ENCODE measurements at places on chromosomes 2 and 18. TPM values are rescaled to one million over a fixed set of nuclear protein-coding genes. Genes with fewer than 3 reads are reported as not detected.
A peak's percentile ranks its signal among the peaks of the same experiment; 100 is the strongest.

- no peak for DNase-seq
Measured at GRCh38 chr18:60147323-60147722, 225.3 kb downstream of the MC4R start.

GRCh38 chr2:192060161-192060560, 134.6 kb downstream of the TMEFF2 start:
- DNase-seq, result no peak

GRCh38 chr2:179177694-179178093, 86.9 kb downstream of the SESTD1 start:
- no peak for DNase-seq

DNA sequence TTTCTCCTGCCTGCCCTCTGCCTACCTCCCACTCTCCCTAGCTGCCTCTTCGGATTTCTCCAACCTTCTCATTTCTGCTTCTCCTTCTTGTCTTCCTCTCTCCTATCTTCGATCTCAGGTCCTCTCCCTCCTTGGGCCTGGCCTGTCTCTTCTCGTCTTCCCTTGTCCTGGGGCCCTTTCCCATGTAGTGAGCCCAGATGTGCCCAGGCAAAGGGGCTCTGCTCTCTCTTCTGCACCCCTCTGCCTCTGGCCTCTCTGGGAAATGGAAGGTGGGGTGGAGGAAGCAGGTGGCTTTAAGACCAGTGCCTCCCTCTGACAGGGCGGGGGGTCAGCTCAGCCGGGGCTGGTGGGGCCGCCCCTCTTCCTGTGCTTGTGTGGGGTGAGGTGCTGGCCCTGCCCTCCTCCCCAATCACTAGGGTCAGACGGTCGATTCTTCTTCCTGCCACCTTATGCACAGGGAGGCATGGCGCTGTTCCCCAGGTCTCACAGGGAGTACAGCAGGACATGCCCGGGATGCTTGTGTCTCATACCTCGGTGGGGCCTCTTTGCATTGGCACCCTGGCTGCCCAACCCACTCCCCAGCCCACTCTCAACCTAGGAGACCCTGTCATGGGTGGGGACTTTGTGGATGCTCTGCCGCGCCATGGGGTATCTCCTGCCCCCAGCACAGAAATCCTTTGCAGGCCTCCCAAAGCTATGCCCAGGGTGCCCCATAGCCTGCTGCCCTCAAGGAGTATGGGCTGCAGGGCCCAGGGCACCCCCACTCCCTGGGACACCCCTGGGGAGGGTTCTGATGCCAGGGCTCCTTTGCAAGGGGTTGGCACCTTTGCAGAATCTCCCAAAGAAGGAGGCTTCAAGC, 213.8 kb upstream of the HAAO start:
- no peak for DNase-seq

Gene CLIP4
- 6.2 TPM for total RNA-seq

Gene CEP192
- total RNA-seq, result 13.4 TPM

- DNase-seq, result no peak
Measured at GRCh38 chr18:35770376-35771014, 189.0 kb downstream of the GALNT1 start.

Gene FBXO36
- total RNA-seq, result 5.0 TPM

DNA sequence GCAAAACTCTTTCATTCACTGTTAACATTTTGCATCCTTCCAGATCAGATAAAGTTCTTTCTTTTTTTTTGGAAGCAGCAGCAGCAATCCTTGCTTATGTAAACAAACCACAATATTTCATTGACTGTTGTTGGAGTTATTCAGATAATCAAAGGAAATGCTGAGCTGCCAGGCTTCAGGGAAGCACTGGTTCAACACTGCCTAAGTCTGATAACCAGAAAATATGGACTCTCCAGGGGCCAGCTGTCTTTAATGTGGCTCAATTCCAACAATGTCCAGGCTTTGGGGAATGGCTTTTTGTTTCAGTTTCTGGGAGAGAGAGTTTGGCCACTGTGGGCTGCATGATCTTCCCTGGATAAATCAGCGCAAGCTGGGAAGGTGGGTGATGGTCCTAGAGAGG, 354.3 kb downstream of the AKAIN1 start:
- no peak for DNase-seq

Gene SMC6
- 16.1 TPM for total RNA-seq

DNA sequence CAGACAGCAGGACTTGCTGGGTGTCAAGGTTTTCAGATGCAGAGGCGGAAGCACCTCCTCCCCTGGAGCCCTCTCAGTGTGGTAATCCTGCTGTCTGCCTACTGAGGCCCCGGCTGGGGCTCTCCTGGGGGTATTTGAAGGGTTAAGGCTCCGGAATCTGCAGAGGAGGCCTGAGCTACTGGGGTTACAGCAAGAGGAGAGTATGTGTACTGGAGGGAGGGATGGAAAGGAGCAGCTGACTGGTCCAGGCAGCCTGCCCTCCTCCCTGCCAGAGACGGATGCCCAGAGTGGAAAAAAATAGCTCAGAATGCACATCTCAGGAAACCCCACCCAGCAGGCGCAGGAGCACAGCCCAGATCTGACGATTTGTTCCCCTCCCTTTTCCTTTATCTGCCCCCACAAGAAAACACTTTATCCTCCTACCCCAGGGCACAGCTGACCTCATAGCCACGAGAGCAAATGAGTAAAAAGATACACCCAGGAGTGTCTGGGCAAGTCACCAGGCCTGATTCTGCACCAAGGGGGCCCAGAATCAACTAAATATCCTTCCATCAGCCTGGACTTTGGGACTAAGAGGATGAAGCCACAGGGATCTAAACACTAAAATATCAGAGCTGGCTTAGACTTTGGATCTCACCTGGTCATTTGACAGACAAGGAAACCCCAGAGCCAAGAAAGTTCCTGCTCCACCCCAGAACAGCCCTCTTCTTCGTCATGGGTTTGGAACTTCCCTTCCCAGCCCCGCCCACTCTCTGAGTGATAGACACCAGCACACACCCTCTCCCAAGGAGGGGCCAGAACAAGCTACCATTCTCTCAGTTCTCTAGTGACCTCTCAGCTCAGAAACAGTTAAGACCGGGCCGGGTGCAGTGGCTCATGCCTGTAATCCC, 5.5 kb downstream of the TMBIM1 start:
- DNase-seq, result peak; percentile 97

Gene DLGAP1
- total RNA-seq, result 17.3 TPM

DNA sequence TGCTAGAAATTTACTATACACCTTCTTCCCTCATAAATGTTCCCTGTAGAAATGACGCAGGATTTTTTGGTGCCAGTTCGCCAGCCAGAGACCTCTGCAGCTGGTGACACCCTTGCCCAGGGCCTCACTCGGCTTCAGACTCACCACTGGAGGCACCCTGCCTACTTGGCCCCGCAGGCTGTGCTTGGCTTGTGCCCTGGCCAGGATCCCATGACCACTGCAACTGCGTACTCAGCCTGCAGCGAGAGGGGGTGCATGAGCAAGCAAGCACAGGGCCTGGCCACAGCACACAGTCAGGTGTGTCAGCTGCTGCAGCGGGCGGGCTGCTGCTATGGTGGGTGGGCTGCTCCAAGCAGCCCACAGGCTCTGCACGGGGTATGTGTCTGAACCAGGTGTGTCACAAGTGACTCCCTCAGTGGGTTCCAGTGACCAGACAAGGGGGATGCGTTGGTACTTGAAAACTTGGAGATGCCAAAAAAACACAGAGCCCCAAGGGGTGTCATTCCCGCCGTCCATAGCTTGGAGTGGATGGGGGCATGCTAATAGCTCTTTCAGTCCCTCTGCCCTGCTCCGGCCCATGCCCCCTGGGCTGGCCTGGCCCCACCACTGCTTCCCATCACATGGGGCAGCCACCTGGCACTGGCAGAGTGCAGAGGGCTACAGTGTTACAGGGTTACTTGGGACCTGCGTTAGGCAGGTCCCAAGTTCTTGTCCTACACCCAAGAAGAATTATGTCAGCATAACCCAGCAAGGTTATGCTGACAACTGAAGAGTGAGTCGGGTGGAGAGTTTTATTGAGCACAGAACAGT, 46.6 kb upstream of the TANC1 start:
- DNase-seq, result no peak

GRCh38 chr2:218605432-218605831, 2.3 kb upstream of the PLCD4 start:
- no peak for DNase-seq

DNA sequence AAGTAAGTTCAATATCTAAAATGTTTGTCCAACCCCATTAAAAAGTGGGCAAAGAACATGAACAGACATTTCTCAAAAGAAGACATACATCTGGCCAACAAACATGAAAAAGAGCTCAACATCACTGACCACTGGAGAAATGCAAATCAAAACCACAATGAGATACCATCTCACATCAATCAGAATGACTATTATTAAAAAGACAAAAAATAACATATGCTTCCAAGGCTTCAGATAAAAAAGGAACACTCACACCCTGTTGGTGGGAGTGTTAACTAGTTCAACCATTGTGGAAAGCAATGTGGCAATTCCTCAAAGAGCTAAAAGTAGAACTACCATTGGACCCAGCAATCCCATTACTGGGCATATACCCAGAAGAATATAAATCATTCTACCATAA, 931.1 kb downstream of the LRP1B start:
- no peak for DNase-seq

Gene ACVR2A
- 0.31 TPM for total RNA-seq

- no peak for DNase-seq
Measured at GRCh38 chr2:118710481-118710880, 137.0 kb downstream of the EN1 start.

Gene GPATCH11
- total RNA-seq, result 3.8 TPM

- DNase-seq, result no peak
Measured at GRCh38 chr2:124753842-124754241, 728.8 kb downstream of the CNTNAP5 start.

DNA sequence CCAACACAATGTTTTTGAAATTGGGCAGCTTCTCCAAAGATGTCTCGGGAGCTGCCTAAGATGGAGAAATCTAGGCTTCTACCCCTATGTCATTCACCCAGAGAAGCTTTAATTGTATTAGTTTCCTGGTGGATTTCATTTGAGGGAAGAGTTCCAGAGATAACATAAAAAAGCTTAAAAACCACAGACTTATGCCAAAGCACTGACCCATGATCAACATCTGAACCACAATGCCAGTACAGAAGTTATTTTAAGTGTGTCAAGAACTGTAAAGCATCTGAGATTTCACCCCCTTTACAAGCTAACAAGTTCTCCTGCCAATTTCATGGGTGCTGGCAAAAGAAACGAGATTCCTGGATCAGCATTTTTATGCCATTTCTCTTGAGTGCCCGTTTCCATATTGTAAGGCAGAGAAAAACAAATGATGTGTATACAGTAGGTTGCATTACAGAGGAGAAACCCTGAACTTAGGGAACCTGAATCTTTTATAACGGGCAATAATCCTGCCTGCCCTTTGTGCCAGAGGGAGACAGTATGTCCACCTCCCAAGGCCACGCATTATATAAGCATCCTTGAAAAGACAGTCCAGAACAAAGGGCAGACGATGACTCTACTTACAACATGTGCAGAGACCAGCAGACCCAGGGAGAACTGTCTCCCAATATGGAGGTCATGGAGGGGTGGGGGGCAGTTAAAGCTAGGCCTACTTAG, 44.1 kb downstream of the MREG start:
- no peak for DNase-seq

Gene LRP1B
- not detected for total RNA-seq

DNA sequence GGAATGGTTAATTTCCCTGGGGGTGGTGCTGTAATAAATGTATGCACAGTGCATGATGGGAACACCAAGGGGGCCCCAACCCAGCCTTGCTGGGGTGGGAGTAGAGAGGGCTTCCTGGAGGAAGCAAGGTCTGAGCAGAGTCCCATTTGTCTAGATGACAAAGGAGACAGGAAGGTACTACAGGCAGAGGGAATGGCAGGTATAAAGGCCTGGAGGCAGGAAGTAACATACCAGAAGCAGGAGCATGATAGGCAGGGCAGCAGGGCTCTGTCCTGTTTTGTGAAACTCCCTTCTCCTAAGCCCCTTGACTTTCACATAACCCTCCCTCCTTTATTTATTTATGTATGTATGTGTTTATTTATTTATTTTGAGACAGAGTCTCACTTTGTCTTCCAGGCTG, 3.9 kb downstream of the GMPPA start:
- DNase-seq, result no peak

Gene RAPGEF4
- total RNA-seq, result not detected

Gene TYMS
- 136 TPM for total RNA-seq

Gene IL1R1
- not detected for total RNA-seq

DNA sequence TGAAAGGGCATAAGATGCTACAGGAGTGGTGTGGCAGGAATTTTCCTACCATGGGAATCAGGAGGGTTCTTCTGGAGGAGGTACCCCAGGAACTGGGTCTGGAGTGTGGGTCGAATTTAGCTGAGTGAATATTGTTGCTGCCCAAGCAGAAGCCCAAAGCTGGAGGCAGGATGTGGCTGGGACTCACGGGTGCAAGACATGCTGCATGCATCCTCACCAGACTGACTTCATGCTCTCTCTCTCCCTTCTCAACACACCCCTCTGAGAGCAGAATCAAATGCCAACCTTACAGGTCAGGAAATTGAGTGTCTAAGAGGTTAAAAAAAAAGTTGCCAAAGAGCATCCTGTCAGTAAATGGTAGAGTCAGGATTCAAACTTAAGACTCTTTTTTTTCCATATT, 78.8 kb upstream of the TTC39C start:
- no peak for DNase-seq

DNA sequence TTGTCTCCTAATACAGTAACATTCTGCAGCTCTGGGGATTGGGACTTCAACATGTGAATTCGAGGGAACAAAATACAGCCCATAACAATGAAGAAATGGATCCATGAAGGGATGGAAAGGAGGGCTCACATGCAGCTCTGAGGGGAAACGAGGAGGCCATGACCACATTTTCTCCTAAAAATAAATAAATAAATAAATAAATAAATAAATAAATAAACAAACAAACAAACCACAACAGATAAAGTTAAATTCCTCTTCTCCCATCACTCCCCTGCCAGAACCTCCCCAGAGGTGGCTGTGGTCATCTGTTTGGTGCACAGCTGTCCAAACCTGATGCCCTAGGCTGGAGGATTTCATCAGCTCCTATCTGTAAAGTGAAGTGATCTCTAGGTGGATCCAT, 42.7 kb downstream of the MAL start:
- DNase-seq, result no peak

- no peak for DNase-seq
Measured at GRCh38 chr2:56100791-56101312, 82.9 kb upstream of the CCDC85A start.

DNA sequence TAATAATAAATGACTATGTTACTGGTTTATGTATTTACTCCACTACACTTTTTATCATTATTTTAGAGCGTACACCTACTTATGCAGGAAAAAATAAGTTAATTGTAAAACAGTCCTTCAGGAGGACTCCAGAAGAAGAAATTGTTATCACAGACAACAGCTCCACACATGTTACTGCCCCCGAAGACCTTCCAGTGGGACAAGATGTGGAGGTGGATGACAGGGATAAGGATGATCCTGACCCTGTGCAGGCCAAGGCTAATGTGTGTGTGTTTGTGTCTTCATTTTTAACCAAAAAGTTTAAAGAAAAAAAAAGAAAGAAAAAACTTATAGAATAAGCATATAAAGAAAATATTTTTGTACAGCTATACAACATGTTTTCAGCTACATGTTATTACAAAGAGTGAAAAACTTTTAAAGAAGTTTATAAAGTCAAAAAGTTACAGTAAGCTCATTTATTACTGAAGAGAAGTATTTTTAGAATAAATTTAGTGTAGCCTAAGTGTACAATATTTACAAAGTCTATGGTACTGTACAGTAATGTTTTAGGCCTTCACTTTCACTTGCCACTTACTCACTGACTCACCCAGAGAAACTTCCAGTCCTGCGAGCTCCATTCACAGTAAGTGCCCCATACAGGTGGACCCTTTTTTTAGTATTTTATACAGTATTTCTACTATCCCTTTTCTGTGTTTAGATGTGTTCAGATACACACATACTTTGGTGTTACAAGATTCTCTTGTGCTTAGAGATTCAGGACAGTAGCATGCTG, 7.5 kb downstream of the TGFBRAP1 start:
- DNase-seq, result no peak
